ENCODE measurements at places on chromosomes 1 and 21. TPM values are rescaled to one million over a fixed set of nuclear protein-coding genes. Genes with fewer than 3 reads are reported as not detected.

Gene SH2D1B
- not detected for total RNA-seq

Gene DNAJC6
- 1.4 TPM for total RNA-seq

DNA sequence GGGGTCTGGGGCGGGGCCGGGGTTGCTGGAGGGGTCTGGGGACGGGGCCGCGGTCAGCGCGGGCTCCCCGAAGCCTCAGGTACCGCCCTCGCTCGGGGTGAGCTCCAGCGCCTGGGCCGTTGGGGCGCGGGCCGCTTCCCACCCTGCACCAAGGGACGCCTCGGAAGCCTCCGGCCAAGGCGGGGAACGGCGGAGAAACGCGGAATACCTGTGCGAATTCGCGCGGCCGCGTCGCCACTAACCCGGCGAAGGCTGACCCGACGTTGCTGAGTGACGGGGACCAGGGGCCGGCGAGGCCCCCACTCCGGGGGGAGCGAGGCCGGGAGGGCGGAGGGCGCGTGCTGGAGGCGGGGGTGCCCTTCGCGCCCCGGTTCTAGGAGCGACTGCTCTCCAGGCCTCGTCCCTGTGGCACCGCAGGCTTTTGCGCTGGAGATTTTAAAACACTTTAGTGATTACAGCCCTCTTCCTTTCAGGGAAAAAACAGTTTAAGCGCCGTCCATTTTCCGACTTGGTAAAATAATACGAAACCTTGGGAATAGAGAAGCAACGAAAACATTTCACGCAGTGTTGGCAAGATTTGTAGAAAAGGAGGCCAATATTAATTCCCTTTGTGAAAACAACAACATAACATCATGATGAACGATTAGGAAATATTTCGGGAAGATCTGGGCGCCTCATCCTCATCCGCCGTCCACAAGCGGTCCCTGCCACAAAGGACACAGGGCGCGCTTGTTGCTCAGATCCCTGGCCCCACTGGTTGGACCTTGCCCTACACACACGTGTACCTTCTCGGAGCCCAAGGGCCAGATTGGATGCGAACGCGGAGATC, 971 bp upstream of the GNG4 start:
- peaks cover 3% of the 10 kb centered on the region for H3K36me3 ChIP-seq
- peaks cover 17% of the 10 kb centered on the region for H3K4me1 ChIP-seq
- H3K4me3 ChIP-seq: peak overlapping the region; percentile 45
- DNase-seq: no peak

Gene TMEM234
- 10.6 TPM for total RNA-seq

DNA sequence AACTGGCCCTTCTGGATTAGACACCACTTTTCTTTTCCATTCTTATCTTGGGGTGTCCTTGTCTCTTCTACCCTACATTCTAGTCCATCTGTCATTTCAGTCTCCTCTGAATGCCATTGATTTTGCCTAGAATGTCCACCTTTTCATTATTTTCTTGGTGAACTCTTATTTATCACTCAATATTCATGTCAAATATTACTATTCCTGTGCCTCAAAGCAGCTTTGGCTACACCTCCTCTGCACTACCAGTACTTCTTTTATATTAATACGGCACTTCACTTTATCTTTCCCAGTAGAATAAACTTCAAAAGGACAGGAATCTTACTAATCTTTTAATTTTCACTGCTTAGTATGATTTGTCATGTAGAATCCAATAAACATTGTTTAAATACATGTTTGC, 186.4 kb upstream of the DPYD start:
- H3K27me3 ChIP-seq: no peaks in the 10 kb centered on the region
- H3K4me3 ChIP-seq: no peak overlapping the region
- no peaks in the 10 kb centered on the region for H3K36me3 ChIP-seq
- no peak for DNase-seq

- peak overlapping the region; percentile 93 for H3K27ac ChIP-seq
- DNase-seq: no peak
- H3K27me3 ChIP-seq: peaks cover 2% of the 10 kb centered on the region
- H3K4me1 ChIP-seq: peaks cover 31% of the 10 kb centered on the region
Measured at GRCh38 chr1:96723377-96723776, 1.8 kb downstream of the PTBP2 start.

Gene USH2A
- total RNA-seq: not detected

- H3K27ac ChIP-seq: no peak overlapping the region
- no peak for DNase-seq
- no peak overlapping the region for H3K4me3 ChIP-seq
Measured at GRCh38 chr1:203826175-203826574, 30.8 kb downstream of the ZBED6 start.

- H3K27me3 ChIP-seq: no peaks in the 10 kb centered on the region
- no peak for DNase-seq
- H3K4me3 ChIP-seq: no peak overlapping the region
Measured at GRCh38 chr1:59682396-59683080, 132.2 kb upstream of the HOOK1 start.
